ENCODE measurements at places on chromosomes 5 and 9.

- no peak for DNase-seq
These were observed 276.6 kb downstream of the GADD45G start for GRCh38 chr9:89881431-89881830.

DNA sequence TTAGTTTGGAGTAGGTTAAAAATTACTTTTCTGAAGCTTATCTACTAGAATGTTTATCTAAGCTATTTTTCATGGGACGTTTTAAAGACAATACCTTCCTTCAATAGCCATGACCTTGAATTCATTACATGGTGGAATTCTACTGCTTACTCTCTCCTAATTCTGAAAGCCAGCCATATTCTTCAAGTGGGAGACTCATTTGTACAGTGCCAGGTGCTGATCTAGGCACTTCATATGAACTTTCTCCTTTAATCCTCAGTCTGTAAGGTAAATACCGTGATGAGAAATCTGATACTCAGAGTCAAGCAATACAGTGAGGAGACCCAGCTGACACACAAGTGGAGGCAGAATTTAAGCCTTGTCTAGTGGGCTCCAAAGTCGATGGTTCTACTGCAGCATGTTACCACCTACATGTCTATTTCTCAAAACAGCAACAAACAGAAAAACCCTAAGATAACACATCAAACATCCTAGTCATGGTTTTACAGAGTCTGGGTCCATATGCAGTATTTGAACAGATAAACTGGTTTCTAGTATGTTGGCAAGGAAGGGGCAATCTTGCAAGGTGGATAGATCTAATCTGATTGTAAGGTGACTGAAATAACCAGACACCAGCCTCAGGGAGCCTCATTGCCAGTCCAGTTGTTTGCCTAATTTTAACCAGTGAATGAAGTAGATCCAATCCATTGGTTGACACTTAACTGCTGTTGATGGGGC, 243.7 kb downstream of the PIK3R1 start:
- no peak for DNase-seq

DNA sequence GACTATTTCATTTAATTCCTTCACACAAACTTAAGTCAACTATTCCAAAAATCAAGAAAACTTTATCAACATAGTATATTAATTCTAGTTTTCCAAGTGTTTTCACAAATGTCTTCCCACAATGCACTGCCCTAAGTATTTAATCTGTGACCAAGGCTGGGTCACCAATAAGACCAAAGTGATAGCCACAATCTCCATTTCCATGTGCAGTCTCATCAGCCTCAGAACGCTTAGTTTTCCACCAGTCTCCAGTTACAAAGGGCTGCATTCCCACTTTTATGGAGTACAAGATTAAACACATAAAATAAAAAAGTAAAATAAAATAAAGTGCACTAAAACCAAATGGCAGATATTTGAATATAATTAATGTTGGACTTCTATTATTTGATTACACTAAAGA, 371.6 kb upstream of the CCNH start:
- DNase-seq: no peak

DNA sequence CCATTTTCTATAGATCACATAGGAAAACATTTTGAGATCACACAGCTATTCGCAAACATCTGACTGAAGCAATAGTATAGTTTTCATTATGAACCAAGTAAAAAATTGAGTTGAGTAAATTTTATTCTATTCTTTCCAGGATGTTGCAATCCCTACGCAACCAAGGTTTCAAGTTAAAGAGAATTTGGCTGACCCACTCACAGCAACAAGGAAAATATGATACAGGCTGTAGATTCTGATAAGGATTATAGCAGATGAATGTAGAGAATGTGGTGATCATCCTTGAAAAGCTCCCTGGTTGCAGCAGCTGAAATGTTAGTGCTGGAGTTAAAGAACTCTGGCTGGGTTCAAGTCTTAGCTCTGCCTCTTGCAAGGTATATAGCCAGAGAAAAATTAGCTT, 4.7 kb downstream of the ABCA1 start:
- no peak for DNase-seq

DNA sequence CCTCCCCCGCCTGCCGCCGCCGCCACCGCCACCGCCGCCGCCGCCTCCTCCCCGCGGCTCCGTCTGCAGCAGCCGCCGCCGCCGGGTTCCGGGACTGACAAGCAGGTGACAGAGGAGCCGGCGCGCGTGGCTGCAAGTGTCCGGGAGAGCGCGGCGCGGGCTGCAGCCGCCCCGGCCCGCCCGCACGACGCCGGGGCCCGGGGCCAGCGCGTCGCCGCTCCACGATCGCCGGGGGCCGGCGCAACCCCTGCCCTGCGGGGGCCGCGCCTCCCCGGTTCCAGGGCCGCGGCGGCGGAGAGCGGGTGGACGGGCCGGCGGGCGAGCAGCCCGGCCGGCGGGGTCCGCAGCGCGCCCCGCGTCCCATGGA, 343 bp downstream of the LMX1B start:
- no peak for DNase-seq

- no peak for DNase-seq
These were observed 13.5 kb downstream of the ZFP37 start for GRCh38 chr9:113042884-113043657.

GRCh38 chr9:126000731-126001580, 253.8 kb downstream of the PBX3 start:
- DNase-seq: no peak

GRCh38 chr9:137236936-137237421, 4.1 kb upstream of the TUBB4B start:
- no peak for DNase-seq
